Stimulated activated CD8-positive, alpha-beta memory T cell treated with anti-CD3 and anti-CD28 coated beads, Interleukin-7, amount 100 ng/mL, for 4 hours (primary cell): ENCODE measurements at places on chromosomes 11 and 22.

- no peak for DNase-seq
Measured at GRCh38 chr11:11669233-11669846, 47.5 kb upstream of the GALNT18 start.

GRCh38 chr11:92822410-92822809, 147.0 kb upstream of the MTNR1B start:
- no peak for DNase-seq

DNA sequence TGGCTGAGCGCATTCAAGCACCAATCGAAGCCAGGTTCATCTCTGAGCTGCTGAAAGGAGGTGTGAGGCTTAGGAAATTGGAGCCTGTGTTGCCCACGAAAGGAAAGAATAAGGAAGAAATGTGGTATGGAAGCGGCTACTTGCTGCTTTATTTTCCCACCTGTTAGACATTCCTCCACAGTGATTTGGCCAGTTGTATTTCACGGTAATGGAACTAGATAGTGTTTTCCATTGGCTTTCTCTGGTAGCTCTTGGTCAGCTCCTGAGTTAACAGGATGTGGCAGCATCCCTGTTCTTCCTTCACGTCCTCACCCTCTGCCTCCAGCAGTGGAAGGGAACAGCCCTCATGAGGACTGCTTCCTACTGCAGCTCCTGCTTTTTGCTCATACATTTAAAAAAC, 44.7 kb downstream of the BID start:
- DNase-seq = no peak

DNA sequence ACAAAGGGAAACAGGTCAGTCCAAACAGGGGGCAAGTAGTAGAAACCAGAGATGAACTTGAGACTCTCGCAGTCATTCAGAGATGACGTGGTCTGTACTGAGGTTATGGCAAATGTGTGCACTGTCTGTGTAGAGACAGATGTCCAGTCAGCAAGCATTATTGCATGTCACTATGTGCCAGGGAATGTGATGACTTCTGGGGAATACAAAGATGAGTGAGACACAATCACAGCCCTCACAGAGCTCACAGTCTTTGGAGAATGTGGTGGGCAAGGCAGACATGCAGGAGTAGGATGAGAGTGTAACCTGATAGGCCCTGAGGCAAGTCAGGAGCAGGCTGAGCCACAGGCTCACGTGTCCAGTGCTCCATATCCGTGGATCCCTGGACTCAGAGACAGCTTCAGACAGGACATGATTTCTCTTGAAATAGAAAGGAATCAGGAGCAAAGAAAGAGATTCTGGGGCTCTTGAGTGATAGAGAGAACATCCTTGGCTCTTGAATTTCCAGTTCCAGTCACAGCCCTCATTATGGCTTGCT, 550.7 kb downstream of the ETS1 start:
- DNase-seq = no peak

- no peak for DNase-seq
Measured at GRCh38 chr22:24760708-24761306, 13.7 kb downstream of the PIWIL3 start.

GRCh38 chr11:120708511-120709183, 197.1 kb downstream of the GRIK4 start:
- DNase-seq = no peak

DNA sequence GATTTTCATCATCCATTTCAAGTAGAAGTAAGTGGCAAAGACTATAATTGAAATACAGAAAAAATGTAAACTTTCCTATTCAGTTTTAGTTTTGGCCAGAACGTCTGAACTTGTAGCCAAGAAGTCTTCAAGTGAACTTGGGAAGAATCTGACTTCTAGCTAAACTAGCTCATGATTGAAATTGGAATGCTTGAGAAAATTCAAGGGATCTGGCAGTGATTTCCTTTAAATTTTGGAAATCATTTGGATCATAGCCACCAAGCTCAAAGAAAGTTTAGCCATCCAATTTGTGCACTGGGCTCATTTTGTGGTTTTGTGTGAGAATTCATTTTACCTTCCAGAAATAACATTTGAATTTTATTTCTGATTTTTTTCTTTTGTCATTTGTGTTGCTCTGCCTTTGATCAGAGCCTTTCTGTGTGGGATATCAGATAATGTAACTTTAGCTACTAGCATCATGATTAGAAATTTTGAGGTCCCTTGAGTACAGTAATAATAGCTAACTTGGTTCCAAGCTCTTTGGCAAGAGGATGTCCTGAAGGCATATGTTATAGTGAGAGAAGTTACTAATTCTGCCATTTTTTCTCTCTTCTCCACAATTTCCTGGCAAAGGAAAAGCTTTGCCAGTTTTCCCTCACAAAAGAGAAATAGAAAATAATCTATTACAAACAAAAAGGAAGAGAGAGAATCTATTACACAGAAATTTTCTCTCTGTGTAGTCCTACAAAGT, 2123.7 kb upstream of the RAG2 start:
- no peak for DNase-seq

GRCh38 chr11:123314972-123315371, 115.1 kb upstream of the GRAMD1B start:
- DNase-seq = no peak

DNA sequence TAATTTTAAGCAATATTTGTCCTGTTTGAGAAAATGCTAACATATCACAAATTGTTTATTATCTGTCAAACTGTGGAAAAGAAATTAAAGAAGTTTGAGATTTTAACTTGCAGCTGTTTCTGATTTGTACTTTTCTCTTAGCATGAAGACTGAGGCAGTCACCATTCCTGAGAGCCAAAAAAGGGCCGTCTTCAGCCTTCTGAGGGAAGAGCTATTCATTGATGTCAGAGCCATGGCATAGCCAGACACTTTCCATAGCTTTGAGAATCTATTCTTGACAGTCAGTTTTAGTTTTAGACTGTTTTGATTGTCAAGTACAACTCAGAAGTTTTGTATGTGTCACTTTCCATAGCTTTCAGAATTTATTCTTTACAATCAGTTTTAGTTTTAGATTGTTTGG, 32.1 kb downstream of the YAP1 start:
- no peak for DNase-seq

DNA sequence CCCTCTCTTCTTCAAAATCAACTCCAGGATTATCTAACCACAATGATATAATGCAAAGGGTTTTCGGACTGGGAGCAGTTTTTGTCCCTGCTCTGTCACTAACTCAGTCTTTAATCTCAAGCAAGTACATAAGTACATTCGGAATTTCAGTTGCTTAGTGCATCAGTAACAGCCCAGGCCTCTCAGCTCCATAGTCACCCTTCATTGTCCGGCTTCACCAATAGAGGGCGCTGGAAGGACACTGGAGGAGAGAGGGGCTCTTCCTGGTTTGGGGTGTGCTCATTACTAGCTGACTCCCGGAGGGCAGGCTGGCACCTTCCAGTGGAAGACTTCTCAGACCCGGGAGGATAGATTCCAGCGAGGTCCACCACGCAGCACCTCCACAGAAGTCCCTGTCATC, 90.4 kb upstream of the PDGFD start:
- DNase-seq = peak; percentile 0

DNA sequence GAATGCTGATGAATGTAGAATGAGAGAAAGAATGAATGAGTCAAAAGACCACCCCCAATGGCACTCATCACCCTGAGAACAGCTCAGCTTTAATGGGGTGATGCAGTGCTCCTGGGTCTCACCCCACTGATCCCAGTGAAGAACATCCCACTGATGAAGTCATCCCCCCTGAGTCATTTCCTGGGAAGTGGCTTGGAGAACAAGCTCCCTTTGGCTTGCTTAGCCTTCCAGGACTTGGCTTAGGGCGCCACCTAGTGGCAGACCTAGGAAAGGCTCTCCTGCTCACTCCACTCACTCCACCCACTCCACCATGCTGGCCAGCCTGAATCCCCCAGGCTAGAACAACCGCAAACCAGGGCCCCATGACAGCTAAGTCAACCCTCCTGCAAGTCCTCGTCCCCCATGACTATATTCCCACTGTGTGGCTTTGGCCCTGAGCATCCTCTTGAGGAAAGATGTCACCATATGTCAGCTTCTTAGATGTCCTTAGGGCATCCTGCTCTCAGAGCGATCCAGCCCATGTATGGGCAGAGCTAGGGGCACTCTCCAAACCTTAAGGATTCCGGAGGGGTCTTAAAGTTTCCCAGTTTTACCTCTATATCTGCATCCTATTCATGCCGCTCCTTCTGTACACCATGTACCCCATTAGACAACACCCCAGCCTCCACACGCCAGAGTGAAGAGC, 17.8 kb upstream of the TMPRSS13 start:
- DNase-seq = peak; percentile 67

- DNase-seq = no peak
Measured at GRCh38 chr22:31400023-31400397, 606 bp downstream of the DRG1 start.

GRCh38 chr11:787084-787675, 2.7 kb downstream of the CEND1 start:
- no peak for DNase-seq

DNA sequence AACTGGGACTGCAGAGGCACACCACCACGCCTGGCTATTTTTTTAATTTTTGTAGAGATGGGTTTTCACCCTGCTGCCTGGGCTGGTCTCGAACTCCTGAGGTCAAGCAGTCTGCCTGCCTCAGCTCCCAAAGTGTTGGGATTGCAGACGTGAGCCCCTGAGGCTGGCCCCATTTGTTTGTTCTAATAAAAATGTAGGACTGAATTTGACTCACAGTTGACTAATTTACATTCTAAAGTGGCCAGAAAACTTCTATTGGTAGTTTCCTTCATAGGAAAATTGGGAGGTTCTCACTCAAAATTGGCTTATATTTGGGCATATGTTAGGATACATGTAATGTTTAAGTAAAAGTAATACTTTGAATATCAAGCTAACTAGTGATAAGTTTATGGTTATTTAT, 35.0 kb downstream of the PPFIA1 start:
- DNase-seq = no peak

DNA sequence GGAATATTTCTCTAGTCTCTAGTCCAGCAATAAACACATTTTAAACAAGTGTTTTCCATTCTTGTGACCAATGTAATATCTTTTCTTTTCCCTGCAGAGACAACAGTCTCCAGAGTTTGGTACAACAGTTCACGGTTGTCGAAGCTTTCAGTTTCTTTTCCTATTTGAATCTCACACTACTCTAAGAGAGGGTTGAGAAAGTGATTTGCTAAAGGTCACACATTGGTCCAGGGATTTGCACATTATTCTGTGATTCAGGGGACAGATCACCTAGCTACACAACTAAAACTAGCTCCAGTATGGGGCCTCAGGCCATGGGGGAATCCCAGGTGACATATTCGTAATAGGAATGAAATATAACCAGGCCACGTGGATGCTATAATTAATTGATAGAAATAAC, 132.5 kb downstream of the HIPK3 start:
- no peak for DNase-seq

DNA sequence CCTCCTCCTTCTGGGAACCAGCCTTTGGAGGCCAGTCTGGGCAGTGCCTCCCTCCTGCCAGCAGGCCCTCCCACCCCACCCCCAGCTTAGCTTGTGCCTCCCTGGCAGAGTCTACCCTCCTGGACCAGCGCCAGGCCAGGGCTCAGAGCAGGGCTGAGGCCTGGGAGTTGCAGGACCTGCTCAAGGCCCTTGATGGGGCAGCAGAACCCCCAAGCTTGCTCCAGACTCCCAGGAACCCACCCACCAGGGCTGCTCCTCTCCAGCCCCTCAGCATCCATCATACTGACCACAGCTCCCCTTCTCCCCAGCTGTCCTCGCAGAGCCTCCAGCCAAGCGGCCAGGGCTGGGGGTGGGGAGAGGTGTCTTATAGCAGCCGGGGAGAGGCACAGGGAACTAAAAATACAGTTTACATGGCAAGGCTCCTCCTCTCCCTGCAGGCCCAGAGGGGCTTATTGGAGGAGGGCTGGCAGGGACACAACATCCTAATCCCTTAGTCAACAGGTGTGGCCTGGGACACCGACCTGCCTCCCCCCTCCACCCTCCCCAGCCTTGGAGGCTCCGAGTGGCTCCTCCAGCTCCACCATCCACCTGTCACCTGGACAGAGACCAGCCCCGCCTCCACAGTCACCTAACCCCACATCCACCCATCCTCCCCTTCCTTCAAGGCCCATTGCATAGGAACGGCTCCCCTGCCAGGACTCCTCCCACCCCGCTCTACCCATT, 5.2 kb upstream of the MB start:
- no peak for DNase-seq

- DNase-seq = no peak
Measured at GRCh38 chr11:47413908-47414684, 5.7 kb downstream of the SLC39A13 start.

DNA sequence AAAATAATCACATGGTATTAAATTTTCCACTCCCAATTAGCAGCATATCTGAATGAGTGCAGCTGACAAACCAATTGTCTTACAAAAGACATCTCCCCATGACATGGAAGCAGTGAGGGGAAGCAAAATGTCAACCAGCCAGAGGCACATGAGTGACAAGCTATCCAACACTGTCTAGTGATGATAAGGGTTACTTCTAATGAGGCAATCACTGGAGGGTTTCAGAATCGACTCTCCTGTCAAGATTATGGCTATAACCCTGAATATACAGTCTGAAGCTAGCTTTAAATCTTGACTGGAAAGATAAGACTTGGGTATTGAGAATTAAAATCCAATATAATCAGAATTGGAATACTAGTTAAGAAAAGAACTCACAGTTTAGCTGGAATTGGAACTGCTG, 50.3 kb downstream of the AMBRA1 start:
- DNase-seq = no peak

GRCh38 chr11:1421291-1421690, 31.6 kb downstream of the BRSK2 start:
- DNase-seq = no peak

GRCh38 chr22:37464181-37464580, 22.0 kb downstream of the MFNG start:
- DNase-seq = no peak

- DNase-seq = no peak
Measured at GRCh38 chr22:34897126-34897525, 168.8 kb upstream of the ISX start.

- DNase-seq = no peak
Measured at GRCh38 chr11:36452236-36452940, 57.7 kb downstream of the TRAF6 start.

GRCh38 chr11:18563090-18563730, 25.3 kb downstream of the UEVLD start:
- no peak for DNase-seq

DNA sequence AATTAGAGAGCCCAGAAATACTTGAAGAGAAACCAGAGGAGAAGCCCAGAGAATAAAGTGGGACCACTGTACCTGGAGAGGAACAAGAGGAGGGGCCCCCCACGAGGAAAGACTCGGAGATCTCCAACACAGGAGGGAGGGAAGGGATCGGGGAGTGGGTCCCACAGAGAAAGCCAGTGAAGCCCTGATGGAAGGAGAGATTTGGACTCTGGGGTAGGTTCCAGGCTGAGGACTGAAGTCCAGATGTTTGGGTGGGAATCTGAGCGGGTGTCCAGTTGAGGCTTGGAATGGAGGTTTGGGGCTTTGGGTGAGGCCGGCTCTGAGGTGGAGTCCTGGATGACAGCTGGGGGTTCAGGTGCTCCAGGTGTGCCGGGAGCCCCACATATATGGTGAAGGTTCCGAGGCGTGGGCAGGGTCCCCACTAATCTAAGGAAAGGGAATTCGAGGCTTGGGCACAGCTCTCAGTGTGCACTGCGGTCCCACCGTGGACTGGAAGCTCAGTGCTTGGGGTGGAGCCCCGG, 32.6 kb downstream of the PDE2A start:
- DNase-seq = no peak
